ENCODE measurements at places on chromosomes 12 and 14.

- no peak for DNase-seq
Observed at GRCh38 chr12:124675881-124676713, 108.7 kb upstream of the NCOR2 start.

GRCh38 chr14:97331526-97331925, 534.3 kb downstream of the VRK1 start:
- no peak for DNase-seq

DNA sequence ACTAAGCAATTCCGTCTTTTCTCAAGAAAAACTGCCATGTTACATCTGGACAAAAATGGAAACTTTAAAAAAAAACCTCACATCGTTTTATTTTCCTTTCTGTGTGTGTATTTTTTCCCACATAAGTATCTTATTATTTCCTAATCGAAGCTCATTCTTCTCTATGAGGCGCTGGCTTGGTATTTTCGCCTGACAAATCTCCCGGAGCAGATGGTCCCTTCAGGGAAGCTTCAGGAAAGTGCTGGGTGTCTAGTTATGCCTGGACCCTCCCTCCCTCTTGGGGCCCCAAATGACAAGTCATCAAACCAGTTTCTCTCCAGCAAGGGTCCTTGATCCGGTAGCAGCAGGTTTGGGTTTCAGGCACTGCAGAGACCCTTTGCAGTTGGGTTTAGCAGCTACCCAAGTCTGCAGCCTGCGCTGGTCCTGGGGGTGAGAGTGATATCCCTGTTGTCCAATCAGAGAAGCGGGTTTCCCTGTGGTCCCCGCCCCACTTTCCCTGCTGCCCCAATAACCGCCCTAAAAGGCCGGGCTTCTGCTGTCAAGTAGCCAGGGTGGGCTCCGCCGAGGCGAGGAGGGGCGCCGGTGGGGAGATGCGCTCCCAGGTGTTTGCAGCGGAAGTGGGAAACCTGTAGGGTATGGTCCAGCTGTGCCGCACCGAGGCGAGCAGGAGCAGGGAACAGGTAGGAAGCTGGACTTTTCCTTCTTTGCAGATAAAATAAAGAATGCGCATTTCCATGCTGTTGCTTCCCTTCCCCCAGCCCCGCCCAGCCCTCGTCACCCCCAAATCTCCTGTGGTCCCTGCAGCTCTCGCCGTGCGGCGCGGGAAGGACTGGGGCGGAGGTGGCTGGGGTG, at the start of gene CNTN1:
TSS of gene CNTN1 (plus strand) at position 527 of the 852 bp plus-strand sequence.
- DNase-seq, result no peak

GRCh38 chr12:113322343-113322742, 12.6 kb downstream of the SLC8B1 start:
- no peak for DNase-seq

DNA sequence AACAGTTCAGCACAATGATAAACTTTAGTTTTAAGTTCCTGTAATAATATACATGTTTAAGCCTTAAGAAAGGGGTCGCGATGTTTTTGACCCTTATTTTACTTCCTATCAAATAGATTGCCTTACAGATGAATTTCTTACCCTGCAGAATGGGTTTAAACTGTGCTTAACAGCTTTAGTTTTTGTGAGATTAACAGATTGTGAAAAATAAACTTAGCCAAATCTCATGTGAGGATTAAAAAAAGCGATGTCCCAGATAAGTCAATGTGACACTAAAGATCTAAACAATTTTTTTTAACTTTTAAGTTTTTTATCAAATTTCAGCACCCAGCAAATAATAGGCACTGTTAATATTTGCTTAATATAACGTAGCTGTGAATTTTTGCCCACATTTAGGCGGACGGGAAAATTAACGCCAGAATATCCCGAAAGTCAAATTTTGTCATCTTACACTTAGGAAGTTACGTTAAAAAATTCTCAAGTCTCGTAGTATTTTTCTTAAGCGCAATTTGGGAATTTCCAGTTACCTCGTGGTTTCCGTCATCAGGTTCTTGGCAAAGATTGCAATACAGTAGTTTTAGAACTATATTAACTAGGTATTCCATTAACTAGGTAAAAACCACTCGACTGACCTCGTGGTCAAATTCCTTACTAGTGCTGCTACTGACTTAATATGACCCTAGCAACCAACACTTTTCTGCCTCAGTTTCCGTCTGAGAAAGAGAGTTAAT, 1.2 kb downstream of the HNRNPC start:
- DNase-seq, result no peak

- DNase-seq, result no peak
Observed at GRCh38 chr14:92874962-92875661, 47.8 kb upstream of the CHGA start.

DNA sequence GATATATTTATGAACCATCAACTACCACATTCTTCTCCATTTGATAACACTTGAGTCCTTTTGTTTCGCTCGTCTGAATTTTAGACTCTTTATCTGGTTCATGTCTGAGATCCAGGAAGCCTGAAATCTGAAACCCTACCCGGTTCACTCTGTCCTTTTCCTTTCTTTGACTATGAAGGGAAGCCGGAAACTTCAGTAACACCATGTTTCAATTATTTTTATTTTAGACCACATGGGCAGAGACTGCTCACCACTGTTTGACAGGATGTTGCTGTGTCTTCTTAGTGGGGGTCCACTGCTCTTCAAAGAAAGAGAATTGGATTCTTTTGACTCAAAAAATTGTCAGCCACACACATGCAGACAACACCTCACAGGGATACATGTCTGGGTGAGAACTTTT, 331.9 kb upstream of the FLRT2 start:
- DNase-seq, result no peak

DNA sequence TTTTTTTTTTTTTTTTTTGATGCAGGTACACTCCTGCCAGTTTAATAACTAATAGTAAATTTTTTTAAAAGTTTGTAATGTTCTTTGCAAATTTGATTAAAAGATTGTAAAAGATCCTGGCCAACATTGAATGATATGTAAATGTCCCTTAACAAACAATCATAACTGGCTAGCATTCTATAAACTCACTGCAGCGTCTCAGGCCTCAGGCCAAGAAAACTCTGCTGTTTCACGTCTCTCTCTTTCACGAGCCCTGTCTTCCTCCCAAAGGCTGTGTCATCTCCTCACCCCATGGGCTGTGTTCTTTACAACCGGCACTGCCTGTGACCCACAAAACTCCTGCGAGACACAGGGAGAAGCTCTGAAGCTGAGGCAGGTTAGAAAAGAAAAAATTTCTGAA, 103.3 kb downstream of the NUAK1 start:
- no peak for DNase-seq

DNA sequence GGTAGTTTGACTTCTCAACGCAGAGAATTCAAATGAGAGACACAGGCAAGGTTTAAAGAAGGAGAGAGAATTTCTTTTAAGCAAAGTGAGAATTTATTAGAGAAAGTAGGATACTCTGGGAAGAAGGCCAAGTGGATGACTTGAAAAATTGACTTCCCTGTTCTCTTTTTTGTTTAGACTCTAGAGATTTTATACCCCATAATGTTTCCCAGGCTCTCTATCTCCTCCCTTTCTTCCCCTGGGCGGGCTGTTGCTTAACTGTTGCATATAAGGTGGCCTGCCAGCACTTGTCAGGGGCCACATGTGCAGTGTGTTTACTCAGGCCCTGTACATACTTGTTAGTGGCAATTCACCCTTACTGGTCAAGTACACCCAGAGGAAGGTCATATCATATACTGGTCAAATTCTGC, 403.7 kb downstream of the SLC6A15 start:
- no peak for DNase-seq

DNA sequence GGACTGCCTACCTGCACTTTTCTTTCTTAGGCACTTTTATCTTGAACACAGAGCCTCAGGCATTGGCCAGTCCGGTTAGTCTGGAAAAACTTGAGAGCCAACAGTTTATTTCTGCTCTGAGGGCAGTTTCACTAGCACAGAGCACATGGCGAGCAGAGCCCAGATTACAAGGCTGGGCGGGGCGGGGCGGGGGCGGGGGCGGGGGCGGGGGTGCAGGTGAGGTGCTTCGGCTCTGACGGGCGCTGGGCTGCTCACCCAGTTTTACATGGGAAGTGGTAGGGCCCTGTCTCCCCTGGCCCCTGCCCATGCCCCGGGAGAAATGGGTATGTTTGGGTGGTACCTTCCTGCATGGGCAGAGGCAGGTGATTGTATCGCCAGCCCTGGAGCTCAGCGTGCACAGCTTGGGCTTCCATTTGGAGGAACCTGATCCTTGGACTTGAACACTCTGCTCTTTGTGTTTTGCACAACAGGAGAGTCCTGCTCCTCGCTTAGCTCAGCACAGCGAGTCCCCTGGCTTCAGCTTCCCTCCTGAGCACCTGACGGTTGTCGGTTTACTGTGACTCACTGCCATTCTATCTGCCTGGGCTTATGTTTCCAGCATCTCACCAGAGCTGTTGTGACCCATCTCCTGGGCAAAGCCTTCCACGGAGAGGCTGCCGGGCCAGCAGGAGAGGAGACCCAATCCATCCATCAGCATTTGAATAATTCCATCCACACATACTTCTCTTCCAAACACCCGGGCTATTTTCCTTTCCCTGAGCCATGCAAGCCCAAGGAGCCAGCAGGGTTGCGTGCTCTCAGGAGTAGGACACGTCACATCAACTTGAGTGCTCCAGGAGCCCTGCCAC, 108.5 kb downstream of the ARF6 start:
- DNase-seq, result peak; percentile 74

GRCh38 chr12:108325018-108325358, 14.1 kb downstream of the CMKLR1 start:
- no peak for DNase-seq

- peak; percentile 72 for DNase-seq
Observed at GRCh38 chr14:103155010-103155409, 31.7 kb downstream of the TNFAIP2 start.

DNA sequence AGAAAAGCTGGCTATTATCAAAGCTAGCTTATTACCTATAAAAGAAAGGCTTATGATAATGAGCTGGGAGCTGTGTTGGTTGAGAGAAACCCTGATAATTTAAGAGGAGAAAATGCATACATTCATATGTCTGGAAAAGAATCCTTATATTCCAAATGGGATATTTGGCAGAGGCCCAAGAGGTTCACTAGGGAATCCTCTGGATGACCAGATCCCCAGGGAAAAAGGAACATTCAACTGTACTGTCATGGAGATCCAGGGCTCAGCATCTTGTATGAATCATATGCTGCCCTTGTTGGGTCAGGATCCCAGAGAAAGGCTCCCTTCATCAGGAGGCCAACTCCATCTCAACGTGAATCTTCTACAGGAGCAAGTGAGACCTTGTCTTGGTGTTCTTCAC, 16.6 kb upstream of the FBXO34 start:
- no peak for DNase-seq

DNA sequence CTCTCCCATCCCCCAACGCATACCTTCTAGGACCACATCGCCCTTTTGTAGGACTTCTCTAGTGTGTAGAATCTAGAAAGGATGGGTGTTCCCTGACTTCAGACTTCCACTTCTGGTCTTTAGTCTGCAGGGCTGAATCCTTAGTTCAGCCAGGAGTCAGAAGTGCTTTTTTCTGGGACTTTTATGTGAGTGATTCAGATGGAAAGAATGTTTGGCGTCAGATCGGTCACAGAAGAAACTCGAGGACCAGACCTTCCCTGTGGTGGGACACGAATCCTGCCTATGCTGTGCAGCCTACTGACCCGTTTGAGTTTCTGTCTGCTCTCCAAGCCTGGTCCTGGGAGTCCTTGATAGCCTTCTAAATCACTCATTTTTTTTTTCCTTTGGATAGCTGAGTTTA, 165.4 kb upstream of the SSTR1 start:
- DNase-seq, result peak; percentile 59

DNA sequence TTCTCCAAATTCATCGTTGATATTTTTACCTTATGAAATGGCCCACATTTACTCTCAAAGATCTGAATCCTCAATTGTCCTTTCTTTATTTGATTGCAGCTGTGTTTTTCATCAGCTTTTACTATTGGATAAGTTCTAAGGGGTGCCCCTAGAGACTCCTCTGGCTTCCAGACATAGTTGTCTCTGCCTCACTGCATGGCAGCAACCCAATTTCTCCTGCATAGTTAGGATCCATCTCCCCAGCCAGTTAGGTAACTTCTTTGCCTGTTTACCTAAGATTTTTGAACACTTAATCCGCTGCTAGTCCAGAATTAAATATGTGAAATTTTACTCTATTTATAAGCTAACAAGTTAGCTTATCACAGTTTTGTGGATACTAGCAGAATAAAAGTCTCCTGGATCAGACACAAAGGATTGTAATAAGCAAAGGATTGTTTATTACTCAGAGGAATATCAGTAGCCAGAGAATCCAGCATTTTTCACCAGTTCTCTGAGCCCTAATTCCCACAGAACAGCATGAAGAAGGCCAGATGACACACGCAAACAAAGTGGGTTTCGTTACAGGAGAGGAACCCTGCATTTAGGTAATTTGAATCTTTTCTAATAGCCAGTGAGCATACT, 101.1 kb downstream of the BBS10 start:
- no peak for DNase-seq

GRCh38 chr14:104441275-104442106, 138.1 kb upstream of the C14orf180 start:
- DNase-seq, result no peak

DNA sequence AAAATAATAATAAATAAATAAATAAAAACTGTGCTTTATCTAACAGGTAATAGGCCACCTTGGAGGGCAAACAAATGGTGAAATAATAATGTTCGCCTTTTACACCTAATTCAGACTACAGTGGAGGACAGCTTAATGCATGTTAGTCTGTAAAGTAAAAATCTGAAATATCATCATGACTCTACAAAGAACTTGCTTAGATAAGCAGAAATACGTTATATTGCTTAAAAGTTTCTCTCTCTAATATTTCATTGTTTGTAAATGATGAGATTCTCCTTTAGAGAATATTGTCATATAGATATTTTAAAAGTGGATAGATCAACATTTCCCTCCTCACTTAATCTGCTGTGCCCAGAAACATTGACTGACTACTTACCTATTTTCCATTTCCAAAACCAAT, 98.7 kb upstream of the PDZRN4 start:
- DNase-seq, result no peak

DNA sequence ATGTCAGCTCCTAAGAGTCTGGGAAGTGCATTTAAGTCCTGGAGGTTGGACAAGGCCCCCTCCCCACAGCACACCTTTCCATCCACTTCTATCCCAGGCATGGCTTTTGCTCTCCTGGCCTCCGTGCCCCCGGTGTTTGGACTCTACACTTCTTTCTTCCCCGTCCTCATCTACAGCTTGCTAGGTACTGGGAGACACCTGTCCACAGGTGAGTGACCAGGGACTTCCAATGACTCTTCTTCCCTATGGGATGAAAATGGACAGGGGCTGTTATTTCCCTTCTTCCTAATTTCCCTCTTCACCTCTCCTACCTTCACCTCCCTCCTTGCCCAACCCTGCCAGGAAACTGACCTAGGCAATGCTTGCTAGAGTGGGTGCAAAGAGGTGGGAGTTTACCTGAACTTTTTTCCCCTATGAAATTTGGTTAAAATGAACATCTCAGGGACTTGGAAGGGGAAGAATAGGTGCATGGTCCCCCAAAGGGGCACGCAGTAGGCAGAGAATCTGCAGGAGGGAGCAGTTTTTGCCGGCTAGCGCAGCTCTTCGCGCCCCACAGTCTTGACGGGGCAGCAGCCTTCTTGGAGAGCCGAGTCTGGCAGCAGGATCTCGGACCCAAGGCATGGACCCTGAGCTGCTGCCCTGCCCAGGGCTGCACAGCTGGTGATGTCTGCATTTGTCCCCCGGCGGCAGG, 9.2 kb downstream of the ARHGEF25 start:
- no peak for DNase-seq

Data from LoVo (cell line).